ENCODE measurements at places on chromosomes 7 and 10.

DNA sequence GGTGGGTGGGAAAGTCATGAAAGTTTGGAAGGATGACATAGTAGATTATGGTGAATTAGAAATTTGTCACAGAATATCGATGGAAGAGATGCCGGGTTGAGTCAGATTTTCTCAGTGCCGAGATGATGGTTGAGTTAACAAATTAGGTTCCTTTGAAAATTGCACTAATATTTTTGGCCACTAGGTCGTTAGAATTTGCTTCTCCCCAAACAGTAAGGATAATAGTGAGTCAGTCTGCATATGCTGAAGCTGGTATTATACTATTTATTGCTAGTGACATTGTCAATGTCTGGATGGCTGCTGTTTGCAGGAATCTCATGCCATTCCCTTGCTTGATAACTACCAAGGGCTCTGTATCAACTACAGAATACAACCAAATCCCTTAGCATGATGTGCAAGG lies 37.7 kb upstream of the MINDY3 start:
- DNase-seq, result no peak

- no peak for DNase-seq
Measured at GRCh38 chr7:7191137-7191536, 8.8 kb downstream of the C1GALT1 start.

DNA sequence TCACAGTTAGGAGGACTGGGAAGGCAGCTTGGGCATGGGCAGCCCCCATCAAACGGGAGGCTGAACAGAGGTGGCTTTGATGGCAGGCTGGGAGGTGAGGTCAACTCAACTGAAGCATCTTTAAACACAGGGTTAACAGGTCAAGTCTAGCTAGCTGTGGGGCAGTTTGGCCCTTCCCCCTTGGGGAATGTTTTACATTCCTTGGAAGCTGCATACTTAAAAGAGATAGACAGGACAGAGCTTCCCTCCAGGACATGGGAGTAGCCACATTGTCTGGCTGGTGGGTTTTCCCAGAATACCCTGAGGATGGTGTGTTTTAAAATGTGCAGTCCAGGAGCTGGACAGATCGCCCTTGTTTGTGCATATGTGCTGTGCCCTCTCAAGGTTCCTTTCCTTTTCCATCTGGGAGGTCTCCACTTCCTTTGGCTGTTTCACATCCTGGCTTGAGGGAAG lies 6.8 kb upstream of the RASSF4 start:
- DNase-seq, result no peak

DNA sequence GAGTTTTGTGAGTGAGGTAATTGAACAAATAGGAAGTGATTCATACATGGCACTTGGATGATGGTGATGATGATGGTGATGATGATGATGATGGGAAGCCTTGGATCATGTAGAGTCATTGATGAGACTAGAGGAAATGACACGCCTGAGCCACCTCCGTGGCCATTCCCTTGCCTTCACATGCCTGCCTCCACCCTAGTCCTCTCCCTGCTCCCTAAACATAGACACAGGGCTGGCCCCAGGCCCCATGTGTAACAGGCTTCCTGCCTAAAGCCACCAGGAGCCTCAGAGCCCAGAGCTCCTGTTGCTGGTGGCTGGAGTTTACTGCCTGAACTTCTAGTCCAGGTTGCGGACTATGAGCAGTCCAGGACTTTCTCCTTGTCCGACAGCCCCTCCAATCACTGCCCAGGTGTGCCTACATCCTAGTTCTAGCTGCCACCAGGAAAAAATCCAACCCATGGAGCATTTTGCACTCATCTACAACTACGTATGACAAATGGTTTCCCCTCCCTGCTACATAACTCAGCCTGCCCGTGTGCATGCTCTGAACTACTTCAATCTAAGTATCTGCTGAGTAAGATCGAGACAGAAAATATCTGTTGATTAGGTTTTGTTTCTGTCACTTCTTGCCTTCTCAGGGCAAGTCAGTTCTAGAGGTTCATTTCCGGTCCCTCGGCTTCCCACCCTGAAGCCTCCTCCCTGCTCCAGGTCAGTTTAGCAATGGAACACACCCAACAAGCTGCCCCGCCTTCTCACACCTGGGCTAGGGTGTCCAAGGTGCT lies 35.5 kb upstream of the KDM7A start:
- no peak for DNase-seq

- no peak for DNase-seq
Measured at GRCh38 chr10:27747096-27747451, 1.5 kb upstream of the MKX start.

- DNase-seq, result no peak
Measured at GRCh38 chr7:101691822-101692384, 62.8 kb upstream of the MYL10 start.

GRCh38 chr10:5530412-5530806 lies 5.6 kb downstream of the CALML3 start:
- DNase-seq, result no peak

DNA sequence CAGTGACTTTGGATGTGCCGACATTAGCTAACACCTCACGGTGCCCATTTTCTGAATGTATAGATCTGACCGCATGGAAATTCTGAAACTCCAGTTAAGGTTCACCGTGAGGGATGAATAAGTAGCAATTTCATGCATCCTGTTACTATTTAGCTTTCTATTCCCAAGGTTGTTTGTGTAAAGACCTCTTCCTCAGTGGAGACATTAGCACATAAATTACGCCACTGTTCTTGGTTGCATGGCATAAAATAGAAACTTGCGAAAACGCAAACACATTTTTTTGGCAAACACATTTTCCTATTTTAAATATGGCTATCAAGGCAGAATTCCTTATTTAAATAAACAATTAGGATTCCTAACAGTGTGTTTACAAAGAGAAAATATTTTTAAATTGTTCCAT lies 36.5 kb downstream of the DENND2A start:
- no peak for DNase-seq
